ENCODE measurements at places on chromosomes 16 and 17.

DNA sequence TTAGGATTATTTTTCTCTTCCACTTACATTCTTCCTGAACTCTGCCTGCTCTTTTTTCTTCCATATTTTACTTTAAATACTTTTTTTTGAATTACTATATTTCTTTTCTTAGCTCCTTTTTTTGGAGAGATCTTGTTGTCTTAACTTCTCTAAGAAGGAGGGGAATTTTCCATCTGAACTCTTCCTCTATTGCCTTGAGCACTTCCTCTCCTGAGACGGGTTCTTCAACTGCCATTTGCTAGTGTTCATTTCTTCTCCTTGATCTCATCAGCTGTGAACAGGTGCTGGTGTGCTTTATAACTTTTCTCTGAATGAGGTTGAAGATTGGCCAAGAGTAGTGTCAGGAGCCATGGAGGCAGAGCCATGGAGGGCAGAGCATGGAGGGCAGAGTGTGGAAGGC is 15.1 kb upstream of the CD300LD start:
- DNase-seq = no peak

GRCh38 chr16:89973654-89974335 is 25.2 kb downstream of the DEF8 start:
- no peak for DNase-seq

GRCh38 chr17:50891577-50891989 is 25.4 kb upstream of the TOB1 start:
- DNase-seq = no peak

GRCh38 chr17:9587969-9588656 is 11.7 kb downstream of the CFAP52 start:
- no peak for DNase-seq

GRCh38 chr17:35117984-35118383 is 1.7 kb downstream of the RAD51D start:
- peak; percentile 9 for DNase-seq

- DNase-seq = no peak
These were observed 5.4 kb downstream of the HEATR3 start for GRCh38 chr16:50071075-50071671.

GRCh38 chr17:1724351-1724868 is at the start of gene WDR81:
WDR81 (plus strand) TSS chr17:1724704; CDS start chr17:1724960, 256 bp downstream.
- peak; percentile 89 for DNase-seq

DNA sequence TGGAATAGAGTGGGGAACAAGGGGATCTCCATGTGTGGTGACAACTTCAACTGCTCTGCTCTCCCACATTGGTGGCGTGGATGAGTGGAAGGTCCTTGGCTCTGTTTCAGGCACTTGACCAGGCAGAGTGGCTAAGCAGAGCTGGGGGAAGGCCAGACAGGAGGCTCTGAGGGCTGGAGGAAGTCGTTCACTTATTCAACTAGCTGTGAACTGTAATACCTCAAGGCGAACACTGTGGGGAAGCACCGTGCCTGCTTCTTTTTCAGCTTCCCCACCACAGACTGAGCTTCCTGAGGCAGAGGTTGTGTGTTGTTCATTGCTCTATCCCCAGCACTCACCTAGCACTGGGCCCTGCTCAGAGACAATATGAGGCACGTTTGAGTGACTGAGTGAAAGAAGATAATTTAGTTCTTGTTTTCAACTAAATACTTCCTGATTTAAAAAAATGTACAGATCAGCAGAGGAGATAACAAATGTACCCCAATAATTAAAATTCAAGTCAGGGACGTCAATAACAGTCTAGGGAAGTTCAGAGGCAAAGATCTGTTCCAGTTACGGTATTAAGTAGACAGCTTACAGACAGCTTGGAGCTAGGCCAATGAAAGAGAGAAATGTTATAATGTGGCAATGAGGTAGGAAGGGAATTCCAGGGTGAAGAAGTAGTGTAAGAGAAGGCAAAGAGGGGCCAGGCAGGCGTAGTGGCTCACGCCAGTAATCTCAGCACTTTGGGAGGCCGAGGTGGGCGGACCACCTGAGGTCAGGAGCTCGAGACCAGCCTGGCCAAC is 34.7 kb downstream of the MYO18A start:
- DNase-seq = no peak

DNA sequence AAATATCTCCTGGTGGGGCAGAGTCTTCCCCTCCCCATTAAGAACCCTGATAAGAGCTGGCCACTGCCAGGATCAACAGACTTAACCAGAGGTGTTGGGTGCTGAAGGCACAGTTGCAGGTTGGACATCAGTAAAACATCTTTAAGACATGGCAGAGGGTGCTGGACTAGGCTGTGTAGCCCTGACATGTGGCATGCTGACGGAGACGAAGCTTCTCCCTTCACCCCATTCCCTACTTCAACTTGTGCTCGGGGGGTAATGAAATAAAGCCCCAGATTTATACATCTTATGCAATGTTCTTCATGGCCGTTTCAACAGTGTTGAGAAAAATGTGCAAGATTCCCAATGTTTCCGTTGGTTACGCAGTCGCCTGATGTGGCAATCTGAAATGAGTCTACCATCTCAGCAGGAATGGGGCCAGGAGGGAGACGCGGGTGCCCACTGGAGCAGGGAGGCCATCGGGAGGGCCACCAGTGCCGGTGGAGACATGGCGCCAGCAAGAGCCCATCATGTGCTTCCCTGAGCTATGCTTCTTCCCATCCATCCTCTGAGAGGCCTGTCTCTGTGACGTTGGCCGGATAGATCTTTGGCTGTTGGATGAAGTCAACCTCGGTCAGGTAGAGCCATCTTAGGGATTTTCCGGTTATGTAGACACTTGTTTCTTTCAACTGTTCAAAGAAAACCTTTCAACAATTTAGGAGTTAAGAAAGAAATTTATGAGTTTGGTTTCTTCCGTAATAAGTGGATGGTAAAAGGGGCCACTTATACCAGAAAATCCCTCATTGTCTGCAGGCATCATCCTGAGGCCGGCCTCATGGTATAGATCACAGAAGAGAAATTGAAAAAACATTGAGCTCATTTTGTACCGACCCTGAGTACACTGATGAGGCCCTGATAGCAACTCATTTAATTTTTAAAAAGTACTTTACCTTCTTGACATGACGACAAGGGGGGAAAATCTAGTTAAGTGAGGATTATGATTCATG is 6.4 kb downstream of the IRF8 start:
- DNase-seq = no peak

DNA sequence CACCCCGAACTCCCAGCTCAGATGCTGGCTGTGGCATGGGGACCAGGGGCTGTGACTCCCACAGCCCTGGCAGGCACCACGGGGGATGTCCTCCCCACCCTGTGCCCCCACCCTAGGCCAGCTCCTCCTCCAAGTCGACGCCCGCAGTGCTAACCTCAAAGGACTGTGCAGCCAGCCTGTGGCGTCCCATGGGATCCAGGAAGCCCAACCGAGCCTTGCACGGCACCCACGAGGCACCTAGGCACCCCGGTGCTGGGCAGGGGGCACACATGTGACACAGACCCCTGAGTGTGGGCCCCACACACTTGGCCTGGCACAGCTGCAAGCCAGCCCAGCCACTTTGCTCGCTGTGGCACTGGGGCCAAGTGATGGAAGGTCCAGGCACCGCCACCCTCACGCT is 3.9 kb downstream of the GCGR start:
- DNase-seq = no peak

GRCh38 chr16:88558457-88559442 is 11.5 kb upstream of the ZC3H18 start:
- DNase-seq = no peak

DNA sequence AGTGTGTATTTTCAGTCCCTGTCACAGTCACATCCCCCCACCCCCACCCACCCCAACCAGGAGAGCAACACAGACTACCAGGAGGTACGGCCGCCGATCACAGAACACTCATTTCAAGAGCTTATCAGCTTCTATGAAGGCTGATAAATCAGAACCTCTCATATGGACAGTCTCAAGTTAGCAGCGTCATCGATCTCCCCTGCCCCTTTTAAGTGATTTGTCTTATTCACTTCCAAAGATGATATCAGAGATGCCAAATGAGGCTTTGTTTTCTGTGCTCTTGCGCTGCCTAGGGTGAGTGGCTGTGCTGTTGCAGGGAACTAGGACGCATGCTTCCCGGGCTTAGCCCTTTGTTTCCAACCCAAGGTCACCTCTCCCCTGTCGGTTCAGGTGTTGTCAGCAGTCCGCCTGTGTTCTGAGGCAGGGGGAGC is 26.8 kb upstream of the PMFBP1 start:
- no peak for DNase-seq

- no peak for DNase-seq
These were observed 35.5 kb upstream of the CDC42EP4 start for GRCh38 chr17:73347351-73347750.

DNA sequence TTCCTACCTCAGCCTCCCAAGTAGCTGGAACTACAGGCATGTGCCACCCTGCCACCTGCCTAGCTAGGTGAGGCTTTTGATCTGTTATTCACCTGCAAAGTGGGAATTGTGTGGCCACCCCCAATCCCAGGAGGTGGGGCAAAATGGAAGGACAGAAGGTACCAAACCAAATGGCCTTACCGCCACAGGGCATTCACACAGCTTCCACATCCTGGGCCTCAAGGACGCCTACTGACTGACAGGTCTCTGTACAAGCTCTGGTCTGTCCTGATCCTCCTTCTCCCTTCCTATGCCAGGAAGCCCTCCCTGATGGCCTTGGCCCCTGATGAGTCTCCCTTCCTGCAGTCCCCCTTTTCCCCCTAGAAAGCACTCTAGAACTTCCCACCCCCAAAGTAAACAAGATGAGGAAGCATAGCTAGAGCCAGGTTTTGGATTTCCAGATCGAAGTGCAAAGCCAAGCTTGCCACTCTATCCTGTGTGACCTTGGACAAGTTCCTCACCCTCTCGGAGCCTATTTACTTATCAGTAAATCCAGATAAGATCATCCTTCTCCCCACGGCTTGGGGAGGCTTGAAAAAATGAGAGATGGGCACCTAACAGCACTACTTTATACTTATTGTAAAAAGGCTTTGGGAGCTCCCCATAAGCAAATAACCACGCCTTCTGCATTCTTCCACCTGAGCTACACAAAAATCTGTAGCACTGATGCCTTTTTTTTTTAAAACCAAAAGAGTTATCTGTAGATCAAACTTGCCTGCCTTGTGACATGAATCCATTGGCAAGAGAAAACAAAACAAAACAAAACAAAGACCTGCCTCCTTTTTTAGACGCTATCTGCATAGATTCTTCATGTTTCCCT is 4.5 kb downstream of the PLLP start:
- no peak for DNase-seq

GRCh38 chr16:48340054-48340453 is 45.2 kb downstream of the SIAH1 start:
- no peak for DNase-seq

DNA sequence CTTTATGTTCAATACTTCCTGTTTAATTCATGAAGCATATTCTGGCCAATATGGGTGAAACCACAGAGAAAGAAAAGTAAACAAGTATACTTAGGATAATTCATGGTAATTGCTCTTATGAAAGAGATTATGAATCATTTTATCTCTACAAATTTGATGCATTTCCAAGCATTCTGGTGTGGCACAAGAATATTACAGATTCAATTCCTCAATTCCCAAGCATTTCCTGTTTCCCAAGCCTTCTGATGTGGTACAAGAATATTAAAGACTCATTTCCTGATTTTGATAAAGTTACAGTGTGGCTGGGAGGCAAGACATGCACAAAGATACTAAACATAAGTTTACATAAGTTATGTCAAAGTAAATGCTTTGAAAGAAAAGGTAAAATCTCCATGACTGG is 126.1 kb upstream of the NUDT7 start:
- no peak for DNase-seq

DNA sequence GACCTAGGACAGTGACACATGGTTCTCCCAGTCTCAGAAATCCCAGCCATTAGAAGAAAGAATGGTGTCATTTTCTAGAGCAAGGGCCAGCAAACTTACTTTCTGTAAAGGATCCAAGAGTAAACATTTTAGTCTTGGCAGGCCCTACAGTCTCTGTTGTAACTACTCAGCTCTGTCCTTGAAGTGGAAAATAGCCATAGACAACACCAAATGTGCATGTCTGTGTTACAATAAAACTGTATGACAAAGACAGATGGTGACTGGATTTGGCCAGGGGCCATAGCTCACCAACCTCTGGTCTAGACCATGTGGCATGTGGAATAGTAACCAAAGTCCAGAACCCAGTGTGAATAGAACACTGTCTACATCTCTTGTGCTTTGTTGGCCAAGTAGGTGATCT is 286.5 kb downstream of the HS3ST4 start:
- no peak for DNase-seq

DNA sequence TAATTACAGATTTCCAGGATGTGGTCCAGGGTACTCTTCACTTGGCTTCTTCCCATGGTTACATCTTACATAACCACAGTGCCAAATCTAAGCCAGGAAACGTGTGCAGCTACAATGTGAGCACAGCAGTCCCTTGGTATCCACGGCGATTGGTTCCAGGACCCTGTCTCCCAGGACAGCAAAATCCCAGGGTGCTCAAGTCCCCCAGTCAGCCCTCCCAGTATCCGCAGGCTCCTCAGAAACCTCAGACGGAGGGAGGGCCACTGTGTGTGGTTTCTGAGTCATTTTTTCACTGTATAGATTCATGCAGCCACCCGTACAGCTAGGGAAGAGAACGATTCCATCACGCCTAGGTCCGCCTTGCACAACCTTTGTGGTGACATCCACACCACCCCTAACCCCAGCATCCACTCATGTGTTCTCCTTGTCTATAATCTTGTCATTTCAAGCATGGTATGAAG is 11.1 kb upstream of the ATP2C2 start:
- no peak for DNase-seq

DNA sequence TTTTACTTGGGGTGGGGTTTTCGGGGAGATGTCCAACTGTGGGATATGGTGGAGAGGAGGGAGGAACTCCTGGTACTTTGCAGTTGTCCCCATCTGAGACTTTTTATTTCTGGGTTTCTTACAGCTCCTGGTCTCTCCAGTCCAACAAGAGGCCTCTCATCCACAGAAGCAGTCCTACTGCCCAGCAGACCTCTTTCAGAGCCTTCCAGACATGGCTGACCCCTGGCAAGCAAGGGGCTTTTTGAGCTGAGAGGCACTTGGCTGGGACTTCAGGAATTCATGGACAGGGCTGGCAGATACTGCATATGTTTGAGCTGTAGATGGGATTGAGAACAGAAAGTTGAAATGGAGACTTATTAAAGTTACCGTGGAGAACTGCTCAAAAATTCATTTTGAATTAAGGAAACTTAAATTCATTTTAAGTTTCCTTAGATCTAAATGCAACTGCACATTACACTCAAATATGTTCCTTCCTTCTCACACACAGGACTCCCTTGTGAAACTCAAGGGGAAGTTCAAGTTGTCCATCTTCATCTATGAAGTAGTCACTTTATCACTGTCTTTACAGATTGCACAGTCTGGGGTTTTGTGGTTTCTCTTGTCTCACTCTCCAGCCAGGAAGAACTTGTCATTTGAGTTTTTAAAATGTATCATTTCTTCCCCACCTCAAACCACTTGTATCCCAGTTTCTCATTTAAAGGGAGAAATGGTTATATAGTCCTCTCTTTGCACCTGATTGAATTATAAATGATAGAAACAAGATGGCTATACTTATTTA is 1.1 kb downstream of the LASP1NB start:
- no peak for DNase-seq

GRCh38 chr17:8776881-8777280 is 18.5 kb upstream of the SPDYE4 start:
- DNase-seq = no peak

GRCh38 chr17:80720610-80721577 is 176.3 kb downstream of the RPTOR start:
- DNase-seq = peak; percentile 58

GRCh38 chr17:79385962-79386563 is 224.8 kb downstream of the RBFOX3 start:
- no peak for DNase-seq
